ENCODE measurements at places on chromosomes 2 and 18.
A peak's percentile ranks its signal among the peaks of the same experiment; 100 is the strongest.

- DNase-seq, result peak; percentile 14
Observed at GRCh38 chr18:67265464-67266245, 250.9 kb downstream of the DSEL start.

DNA sequence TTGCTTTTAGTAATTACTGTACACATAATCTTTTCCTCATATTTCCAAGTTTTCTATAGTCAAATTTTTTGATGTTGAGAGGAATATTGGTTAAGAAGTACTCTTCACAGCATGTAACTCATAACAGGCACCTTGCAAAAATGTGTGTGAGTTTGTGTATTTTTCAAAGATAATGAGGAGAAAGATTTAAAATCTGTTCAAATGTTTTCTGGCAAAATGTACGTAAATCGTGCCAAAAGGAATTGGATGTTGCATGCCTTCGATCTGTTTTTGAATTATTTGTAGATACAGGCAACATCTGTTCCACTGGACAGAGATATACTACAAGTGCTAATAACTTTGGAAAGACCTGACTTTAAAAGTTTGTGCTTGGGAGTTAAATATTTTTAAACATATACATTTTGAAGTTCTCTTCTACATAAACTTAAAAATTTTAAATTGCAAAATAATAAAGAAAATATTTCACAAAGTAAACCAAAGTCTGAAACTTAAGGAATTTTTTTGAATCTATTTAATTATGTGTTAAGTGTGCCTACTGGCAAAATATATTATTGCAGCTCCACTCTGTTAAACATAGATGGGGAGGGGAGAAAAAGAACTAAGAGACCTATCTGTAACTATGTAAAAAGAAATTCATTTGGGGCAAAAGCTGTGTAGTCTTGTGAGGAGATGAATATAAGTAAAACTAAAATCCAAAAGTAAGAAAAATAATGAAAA is 133.5 kb upstream of the UBE2E3 start:
- DNase-seq, result no peak

- no peak for DNase-seq
Observed at GRCh38 chr2:60406192-60406591, 147.3 kb downstream of the BCL11A start.

GRCh38 chr2:216535454-216535995 is 36.9 kb downstream of the RPL37A start:
- no peak for DNase-seq

GRCh38 chr2:197254776-197255530 is 55.6 kb downstream of the ANKRD44 start:
- DNase-seq, result peak; percentile 45

- DNase-seq, result no peak
Observed at GRCh38 chr2:142992840-142993239, 115.4 kb downstream of the KYNU start.

- no peak for DNase-seq
Observed at GRCh38 chr2:60468382-60469085, 84.9 kb downstream of the BCL11A start.

- no peak for DNase-seq
Observed at GRCh38 chr2:165634855-165635254, 159.2 kb downstream of the GALNT3 start.

DNA sequence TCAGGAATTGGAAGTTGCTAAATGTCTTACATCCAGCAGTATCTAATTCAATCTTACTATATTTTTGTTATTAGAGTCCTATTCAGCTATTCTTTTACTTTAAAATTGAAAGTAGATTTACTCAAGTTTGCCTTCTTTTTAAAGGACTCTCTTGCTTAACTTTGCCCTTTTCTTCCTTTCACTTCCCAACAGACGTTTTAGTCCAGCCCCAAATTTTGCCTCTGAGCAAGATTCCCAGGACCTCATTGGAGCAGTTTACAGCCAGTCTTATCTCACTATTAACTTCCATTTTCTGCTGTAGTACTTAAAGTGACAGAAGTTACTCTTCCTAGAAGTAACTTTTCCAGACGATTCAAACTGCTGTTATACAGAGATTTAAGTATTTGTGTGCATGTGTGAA is 1.7 kb upstream of the PRKD3 start:
- DNase-seq, result no peak

DNA sequence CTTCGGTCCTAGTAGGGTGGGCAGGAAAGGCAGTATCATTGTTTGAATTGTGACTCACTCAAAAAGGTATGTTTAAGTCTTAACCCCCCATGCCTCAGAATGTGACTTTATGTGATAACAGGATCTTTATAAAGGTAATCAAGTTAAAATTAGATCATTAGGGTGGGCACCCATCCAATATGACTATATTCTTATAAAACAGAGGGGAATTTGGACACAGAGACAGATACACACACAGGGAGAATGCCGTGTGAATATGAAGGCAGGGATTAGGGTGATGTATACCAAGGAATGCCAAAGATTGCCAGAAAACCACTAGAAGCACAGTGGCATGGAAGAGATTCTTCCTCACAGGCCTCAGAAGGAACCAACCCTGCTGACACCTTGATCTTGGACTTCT is 281.8 kb downstream of the CLIP4 start:
- no peak for DNase-seq

DNA sequence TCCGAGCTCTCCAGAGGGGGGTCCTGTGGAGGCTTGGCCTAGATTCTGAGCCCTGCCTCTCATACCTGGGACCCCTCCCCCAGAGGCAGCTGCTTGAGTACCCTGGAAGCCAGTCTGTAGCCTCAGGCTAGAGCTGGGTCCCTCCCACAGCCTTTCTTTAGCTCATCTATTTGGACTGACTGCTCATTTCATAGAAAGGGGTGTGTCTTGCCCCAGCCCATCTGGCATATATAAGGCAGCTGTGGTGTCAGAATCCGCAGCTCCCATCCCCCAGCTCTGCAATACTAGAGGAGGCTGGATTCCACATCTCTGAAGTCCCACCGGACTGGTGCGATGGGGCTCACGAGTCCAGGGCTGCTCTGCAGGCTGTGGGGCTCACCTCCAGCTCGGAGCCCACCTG is 26.1 kb downstream of the MPHOSPH10 start:
- DNase-seq, result no peak

DNA sequence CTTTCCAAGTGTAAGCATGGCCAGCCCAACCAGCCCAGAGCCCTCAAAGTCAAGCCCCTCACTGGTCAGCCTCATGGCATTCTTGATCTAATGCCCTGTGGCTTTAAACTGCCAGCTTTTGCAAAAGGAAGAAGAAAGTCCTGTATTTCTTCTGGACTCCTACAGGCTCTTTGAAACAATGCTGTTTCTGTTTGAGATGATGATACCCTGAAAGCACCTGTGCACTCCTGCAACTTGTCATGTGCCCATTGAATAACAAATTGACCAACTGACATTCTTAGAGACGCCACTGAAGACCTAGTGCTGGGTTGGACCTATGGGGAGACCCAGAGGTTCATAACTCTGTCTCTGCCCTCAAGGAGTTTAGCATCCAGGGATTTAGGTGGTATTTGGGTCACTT is 82.0 kb upstream of the MSH2 start:
- no peak for DNase-seq

DNA sequence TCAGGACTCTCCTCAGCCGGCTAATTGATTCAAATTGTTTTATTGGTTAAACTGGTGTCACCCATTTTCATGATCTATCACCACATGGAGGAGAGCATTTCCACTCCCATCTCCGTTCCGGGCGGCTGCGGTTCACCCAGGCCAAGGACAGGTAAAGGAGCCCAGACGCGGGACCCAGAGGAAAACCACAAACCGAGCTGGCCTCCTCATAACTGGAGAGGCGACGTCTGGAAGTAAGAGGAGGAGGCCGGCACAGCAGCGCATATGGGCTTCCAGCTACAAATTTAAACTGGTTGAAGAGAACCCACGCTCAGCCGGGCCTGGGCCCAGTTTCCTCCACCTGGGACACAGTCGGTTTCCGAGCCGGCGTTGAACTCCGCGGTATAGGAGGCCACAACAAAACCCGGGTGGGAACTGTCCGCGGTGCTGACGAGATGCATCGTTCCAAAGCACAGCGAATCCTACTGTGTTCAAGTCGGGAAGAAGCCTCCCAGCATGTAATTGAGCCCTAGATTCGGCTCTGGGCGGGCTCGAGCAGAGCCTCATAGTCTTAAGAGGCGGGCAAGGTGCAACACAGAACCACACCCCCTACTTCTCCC is 3.0 kb upstream of the SKOR2 start:
- no peak for DNase-seq

DNA sequence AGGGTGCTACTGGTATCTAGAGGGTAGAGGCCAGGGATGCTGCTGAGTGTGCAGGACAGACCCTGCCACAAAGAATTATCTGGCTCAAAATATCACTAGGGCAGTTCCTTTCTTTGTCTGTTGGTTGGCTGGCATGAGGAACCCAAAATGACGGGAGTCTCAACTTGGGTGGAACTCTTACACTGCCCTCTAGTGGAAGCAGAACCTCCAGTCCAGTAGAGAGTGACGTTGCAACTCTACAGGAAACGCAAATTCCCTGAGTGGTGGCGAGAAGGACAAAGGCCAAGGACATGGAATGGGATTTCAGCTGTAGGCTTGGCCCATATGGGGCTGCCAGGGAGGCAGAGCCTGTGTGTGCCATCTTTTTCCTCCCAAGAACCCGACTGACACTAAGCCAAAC is 47.1 kb downstream of the COPS8 start:
- DNase-seq, result no peak

GRCh38 chr2:239721991-239722759 is 303.0 kb downstream of the NDUFA10 start:
- no peak for DNase-seq

GRCh38 chr2:190910341-190911136 is 29.9 kb downstream of the GLS start:
- no peak for DNase-seq

DNA sequence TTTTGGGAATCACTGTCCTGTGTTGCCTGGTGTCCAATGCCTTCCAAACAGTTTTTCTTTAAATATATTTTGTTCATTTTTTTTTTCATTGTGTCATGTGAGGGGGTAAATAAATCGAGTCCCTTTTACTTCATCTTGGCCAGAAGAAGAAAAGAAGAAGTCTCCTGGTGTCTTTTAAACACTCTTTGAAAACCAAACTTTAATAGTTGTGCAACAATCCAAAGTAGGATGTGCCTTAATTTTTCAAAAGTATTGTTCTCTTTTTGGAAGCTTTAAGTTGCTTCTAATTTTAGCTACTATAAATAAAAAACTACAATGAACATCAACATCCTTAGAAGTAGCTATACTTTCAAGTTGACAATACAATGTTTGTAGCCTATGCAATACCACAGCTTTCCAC is 154.9 kb downstream of the ATAD2B start:
- DNase-seq, result no peak

DNA sequence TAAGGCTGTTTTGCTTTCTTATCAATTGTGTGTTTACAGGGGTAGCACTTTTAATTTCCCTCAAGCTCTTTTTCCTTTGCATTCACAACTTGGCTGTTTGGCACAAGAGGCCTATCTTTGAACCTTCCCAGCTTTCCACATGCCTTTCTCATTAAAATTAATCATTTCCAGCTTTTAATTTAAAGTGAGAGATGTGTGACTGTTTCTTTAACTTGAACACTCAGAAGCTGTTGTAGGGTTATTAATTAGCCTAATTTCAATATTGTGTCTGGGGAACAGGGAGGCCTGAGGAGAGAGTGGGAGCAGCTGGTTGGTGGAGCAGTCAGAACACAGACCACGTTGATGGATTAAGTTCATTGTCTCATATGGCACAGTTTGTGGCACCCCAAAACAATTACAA is 4.7 kb downstream of the ASB1 start:
- DNase-seq, result no peak

DNA sequence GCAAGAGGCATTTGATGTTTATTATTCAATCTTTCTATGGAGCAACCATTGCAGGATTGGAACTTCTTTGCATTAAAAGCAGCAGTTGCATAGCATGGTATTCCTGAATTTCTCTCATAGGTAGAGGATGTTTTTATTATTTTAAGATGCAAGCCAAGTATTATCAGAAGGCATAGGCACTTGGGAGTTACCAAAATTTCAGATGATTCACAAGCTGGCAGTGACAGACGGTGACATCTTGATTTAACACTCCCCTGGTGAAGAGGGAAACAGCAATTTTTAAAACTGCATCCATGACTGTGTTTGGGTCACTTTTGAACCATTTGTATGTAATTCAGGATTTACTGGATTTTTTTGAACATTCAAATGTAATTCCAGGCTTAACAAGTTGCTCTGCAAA is 654.3 kb downstream of the SLC4A3 start:
- DNase-seq, result no peak

DNA sequence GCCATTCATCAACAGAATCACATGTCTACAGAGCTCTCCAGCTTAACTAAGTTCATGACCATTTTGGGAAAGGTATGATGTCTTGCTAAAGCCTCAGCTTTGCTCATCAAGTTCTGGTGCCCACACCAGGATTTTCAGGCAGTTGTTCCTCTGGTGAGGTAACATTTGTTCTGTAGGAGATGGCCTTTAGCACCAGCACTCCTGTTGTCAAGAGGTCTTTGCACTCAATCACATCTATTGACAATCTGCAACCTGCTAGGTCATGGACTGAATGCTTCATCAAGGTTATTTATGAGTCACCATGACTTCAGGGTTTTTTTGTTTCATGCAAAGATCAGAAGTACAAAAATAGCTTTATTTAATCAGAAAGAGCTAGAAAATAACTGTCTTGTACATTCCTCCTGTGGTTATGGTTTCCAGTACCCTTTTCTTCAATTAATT is 36.6 kb upstream of the VIT start:
- DNase-seq, result no peak

Data from CD4-positive, alpha-beta T cell treated with Interleukin-15 for 4 hours (primary cell).